DND-41 (cell line): ENCODE measurements at places on chromosomes 7 and 10.

GRCh38 chr10:118841881-118842605 lies 87.3 kb upstream of the CACUL1 start:
- DNase-seq, result no peak

- no peak for DNase-seq
These were observed 25.6 kb downstream of the BLVRA start for GRCh38 chr7:43784030-43784584.

GRCh38 chr7:130334274-130334673 lies 10.3 kb upstream of the CPA5 start:
- DNase-seq, result no peak

DNA sequence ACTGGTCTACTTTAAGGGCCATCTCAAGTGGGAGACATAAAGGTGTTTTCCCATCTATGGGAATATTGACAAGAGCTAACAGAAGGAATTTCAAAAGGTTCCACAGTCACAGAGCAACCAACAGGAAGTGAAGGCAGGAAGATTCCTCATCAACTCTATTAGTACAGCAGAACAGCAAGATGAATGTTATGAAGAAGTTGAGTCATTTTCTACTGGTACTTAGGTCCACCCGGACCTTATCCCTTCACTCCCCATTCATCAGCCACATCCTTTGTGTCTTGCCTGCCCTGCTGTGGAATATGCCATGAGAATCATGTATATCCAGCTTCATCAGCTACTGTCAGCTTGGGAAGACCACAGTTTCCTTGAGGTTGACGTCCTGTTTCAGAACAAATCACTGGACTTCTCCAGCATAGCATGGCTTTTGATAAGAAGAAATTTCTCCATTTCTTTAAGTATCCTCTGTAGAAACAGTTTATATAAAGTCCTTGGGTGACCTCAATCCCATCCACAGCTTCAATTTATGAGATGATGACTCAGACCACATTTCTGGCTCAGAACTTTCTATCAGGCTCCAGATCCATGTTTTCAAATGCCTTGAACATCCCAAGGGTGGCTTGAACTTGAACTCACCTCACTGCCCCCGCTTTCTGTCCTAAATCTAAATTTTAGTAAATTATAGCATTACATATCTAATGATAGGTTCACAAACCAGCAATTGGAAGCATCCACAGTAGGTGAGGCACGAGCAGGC lies 84.9 kb upstream of the AGK start:
- no peak for DNase-seq

GRCh38 chr7:28155019-28155660 lies 25.5 kb downstream of the JAZF1 start:
- no peak for DNase-seq

DNA sequence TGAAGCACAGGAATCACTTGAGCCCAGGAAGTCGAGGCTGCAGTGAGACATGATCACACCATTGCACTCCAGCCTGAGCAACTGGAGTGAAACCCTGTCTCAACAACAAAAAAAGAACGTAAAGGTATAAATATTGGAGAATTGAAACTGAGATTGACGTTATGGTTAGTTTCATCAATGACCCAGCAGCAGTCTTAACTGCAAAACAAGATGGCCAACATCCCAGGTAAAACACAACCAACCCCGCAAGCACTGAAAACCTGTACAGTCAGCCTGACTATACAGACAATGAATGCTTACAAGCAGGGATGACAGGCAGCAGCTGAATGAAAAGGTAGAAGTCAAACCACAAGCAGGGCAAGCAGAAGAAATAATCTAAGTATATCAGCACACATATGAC lies 34.7 kb downstream of the WAPL start:
- no peak for DNase-seq

GRCh38 chr7:137820156-137820555 lies 26.6 kb downstream of the DGKI start:
- no peak for DNase-seq
